ENCODE measurements at places on chromosomes 6 and 20.

DNA sequence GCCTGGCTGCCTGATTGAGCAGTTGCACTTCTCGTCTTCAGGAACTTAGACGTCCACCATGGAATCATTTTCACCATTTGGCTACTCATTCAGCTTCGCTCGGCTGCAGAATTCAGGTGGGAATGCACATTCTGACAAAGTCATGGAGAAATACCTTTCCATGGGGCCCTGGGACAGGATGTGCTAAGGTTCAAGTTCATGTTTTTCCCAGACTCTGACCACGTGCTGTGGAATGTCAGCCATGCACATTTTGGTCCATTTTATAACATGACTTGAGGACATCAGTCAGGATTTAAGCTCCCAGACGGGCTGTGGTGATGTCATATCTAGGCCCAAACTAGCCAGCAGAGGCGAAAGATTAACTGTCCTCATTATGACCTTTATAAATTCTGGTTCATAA lies 205.3 kb downstream of the TBXT start:
- no peak for DNase-seq

DNA sequence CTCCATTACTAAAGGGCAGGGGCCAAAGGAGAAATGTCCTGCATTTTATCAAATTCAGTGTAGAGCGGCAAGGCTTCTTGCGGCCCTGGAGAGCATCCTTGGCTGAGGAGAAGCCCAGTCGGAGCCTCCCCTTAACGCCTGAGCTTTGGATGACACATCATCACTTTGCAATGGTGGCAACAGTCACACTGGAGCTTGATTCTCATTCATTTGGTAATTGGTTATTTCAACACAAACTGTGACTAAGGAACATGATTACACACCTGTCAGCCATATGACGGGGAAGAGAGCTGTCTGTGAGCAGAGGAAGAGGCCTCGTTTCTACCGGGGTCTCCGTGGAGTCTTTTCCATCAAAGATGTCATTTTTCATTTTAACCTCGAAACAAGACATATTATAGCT lies 81.4 kb downstream of the SOBP start:
- DNase-seq: no peak

GRCh38 chr20:60187683-60188082 lies 229.5 kb downstream of the CDH26 start:
- no peak for DNase-seq

GRCh38 chr20:21685981-21686380 lies 19.5 kb upstream of the PAX1 start:
- DNase-seq: no peak

Data from CD4-positive, alpha-beta T cell treated with Interleukin-4 for 1 hour (primary cell).